ENCODE measurements at places on chromosomes 6 and 20.
A peak's percentile ranks its signal among the peaks of the same experiment; 100 is the strongest.

- DNase-seq = no peak
Measured at GRCh38 chr6:53446151-53446550, 97.4 kb upstream of the ELOVL5 start.

- no peak for DNase-seq
Measured at GRCh38 chr6:52657870-52658269, 13.0 kb upstream of the TMEM14A start.

DNA sequence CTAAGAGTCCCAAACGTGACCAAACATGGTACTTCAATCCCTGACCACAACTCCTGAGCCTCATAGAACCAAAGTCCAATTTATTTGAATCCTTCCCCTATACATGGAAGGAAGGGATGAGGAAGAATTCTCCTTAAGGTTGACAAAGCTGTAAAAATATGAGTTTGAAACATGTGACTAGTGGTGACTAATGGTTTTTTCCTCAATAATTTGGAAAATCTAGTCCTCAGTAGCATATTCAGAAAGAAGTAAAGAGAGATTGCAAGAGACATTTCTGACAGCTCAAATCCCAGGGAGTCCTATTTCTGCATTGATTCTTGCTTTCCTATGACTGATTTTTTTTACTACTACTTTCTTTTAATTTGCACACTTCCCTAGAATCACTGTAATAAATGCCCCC, 443.7 kb downstream of the FRK start:
- no peak for DNase-seq

DNA sequence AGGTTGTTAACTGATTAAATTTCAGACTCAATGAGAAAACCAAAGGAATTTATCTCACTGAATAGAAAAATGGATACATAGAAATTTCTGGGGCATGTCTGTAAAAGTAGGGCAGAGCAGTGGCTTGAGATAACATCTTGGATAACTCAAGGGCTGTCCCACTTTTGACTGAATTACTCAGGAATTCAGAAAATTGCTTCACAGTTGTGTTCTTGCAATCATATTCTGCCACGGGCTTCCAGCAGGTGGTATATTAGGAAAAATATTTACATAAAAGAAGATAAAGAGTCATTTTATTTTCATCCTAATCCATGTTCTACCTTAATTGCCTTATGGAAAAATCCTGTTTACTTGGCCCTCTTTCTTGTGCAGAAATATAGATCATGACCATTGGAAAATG, 156.4 kb upstream of the AKIRIN2 start:
- DNase-seq = no peak

- no peak for DNase-seq
Measured at GRCh38 chr6:163459007-163459406, 44.5 kb downstream of the QKI start.

DNA sequence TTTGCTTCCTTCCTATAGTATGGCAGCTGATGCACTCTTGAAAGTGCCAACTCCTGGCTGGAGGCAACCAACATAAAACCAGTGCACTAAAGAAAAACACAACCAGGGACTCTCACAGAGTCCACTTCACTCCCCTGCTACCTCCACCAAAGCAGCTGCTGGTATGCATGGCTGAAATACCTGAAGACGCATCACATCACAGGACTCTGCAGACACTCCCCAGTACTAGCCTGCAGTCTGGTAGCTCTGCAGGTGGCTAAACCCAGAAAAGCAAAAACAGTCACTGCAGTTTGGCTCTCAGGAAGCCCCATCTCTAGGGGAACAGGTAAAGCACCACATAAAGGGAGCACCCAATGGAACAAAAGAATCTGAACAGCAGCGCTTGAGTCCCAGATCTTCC, 473.0 kb upstream of the SPTLC3 start:
- no peak for DNase-seq

DNA sequence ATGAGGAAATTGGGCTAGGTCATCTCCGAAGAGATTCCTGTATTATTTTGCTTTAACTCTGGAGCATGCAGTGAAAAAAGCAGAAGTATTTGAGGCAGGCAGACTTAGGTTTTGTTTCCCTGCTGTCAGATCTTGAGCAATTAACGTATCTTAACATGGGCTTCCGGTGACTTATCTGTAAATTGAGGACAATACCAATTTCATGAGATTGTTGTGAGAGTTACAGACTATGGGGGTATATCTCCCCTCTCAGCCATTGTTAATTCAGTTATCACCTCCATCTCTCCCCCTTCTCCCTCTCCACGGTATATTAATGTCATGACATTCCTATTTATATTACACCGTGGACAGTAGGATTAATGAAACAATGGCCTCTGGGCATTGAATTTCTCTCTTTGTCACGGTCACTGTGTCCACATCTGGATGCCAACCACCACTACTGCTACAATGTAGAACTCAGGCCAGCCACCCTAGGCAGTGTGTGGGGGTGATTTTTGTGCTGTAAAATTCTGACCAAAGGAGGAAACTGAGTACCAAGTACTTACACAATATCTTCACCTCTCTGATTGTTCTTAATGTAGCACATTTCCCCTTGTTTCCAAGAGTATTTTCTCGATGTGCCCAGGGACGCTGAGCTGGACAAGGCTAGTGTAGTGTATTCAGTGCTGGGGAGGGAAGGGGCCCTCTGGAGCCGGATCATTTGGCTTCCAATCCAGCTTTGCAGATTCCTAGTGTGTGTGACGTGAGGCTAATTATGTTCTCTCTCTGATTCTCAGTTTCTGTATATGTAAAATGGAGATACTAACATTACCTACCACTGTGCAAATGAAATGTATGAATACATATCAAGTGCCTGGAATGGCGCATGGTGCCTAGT, 77.2 kb downstream of the GCNT2 start:
- DNase-seq = no peak

DNA sequence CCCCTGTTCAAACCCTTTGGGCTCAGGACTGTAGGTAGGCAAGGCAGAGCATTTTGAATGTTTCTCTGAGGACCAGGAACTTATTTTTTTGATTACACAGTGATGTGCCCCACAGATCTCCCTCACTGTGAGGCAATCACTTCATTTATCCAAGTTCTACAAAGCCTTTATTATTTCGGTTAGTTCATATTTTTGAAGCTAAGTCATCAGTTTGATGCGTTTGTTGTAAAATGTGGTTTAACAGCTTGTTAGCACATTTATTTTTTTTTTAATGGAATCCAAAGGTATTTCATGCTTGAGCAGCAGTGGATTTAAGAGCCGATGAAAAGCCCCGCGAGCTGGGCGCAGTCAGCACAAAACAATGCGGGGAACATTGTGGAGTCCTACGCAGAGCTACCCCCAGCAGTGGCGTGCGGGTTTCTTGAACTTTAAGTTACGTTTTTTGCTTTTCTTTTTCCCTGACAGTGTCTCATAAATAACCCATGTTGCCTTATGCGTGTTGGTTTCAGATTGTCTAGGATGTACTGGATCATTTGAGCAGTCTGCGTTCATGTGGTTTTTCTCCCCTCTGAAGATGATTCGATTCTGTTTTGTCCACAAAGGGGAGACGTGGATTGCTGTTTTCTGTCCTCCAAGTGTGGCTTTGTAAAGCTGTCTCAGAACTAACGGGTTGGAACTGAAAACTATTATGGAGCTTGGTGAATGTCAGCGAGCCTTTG, 233.6 kb upstream of the BMP2 start:
- no peak for DNase-seq

GRCh38 chr6:105869835-105870440, 216.2 kb upstream of the PRDM1 start:
- no peak for DNase-seq

GRCh38 chr6:130118236-130118635, 99.9 kb downstream of the L3MBTL3 start:
- DNase-seq = no peak

GRCh38 chr20:53750827-53751619, 157.4 kb upstream of the ZNF217 start:
- DNase-seq = no peak

DNA sequence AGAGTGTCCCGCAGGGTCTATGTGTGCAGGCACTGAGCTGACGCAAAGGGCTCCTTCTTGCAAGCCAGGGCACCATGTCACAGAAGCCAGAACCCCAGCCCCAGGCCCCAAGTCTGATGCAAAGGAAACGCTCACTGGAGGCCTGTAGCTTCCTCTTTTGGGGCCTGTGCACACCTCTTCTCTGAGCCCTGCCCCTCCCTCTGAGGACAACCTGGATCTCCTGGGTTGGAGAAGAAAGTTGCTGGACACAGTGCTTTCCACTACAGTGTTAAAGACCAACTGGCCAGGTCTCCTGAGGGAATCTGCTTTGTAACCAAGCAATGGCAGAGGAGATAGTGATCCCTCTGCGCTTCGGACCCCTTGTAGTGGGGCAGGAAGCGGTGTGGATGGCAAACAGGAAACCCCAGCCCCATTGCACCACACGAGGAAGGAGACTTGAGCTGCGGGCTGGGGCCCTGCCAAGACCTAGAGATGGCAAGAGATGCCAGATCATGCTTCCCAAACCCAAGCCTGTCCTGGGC, 90.0 kb downstream of the PRND start:
- DNase-seq = peak; percentile 39

DNA sequence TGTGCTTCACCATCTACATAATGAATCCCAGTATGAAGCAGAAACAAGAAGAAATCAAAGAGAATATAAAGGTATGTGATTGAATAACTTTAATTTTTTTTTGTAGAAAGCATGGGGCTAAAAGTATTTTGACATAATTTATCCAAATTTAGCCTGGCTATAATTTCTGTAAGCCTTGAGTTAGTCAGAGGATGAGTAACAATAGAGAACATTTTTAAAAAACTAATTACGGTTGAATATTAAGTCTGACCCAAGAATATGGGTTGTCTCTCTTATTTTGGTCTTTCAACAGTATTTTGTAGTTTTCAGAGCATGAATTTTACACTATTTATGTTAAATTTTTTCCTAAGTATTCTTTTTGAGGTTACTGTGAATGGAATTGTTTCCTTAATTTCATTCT, 2.5 kb downstream of the GMNN start:
- DNase-seq = no peak

DNA sequence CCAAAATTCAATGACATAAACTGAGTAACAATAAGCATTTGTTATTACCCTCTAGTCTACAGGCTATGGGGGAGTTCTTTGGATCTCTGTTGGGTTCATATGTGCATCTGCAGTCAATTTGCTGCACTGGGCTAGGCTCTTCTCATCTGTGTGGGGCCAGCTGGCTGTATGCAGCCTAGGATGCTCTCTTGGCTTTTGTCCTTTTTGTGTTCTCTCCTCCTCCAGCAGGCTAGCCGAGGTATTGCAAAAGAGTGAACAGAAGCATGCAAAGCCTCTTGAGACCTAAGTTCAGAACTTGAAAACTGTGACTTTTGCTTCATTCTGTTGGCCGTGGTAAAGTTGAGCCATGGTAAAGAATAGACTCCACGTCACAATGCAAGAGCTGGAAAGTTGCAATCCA, 62.8 kb upstream of the FOXO3 start:
- no peak for DNase-seq
